AG04449 (cell line): ENCODE measurements at places on chromosomes 3 and 15.

GRCh38 chr3:112635674-112636073 lies 5.3 kb downstream of the CCDC80 start:
- DNase-seq = peak; percentile 69

DNA sequence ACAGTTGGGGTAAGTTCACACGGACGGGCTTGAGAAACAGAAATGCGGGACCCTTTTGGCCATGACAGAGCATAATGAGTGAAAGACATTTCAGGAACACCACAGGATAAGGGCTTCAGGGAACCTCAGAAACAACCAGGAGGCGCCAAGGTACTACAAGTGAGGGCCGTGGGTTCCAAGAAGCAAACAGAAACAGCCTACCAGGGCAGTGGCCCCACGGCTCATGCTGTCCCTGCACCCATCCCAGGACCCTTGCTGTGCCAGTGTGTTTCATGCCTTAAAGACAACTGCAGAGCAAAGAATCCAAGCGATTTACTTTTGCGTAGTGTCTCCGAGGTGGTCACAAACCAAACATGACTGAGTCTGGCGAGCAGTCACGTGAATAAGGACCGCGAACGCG lies 54.0 kb downstream of the RUBCN start:
- no peak for DNase-seq

GRCh38 chr15:59190291-59190690 lies 16.4 kb upstream of the LDHAL6B start:
- no peak for DNase-seq

- no peak for DNase-seq
Measured at GRCh38 chr3:140189976-140190375, 255.0 kb downstream of the CLSTN2 start.

DNA sequence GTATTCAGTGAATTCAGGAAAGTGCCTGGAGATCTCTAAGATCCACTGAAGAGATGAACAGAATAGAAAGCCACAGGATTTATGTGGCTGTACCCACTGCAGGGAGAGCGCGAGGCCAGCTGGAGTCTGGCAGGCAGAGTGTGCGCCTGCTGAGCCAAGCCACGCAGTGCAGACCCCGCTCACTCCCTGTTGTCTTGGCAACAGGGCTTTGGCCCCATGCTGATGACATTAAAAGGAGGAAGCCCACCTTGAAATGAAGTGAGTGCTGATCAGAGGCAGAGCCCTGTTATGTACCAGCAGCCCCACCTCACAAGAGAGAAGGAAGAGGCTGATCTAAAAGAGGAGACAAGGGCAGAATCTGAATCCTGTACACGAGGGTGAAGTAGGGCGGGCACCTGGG lies 36.7 kb downstream of the PXYLP1 start:
- DNase-seq = no peak
